ENCODE measurements at places on chromosomes 11 and 22.

- no peak for DNase-seq
Observed at GRCh38 chr11:65307298-65308229, 7.1 kb upstream of the CDC42EP2 start.

DNA sequence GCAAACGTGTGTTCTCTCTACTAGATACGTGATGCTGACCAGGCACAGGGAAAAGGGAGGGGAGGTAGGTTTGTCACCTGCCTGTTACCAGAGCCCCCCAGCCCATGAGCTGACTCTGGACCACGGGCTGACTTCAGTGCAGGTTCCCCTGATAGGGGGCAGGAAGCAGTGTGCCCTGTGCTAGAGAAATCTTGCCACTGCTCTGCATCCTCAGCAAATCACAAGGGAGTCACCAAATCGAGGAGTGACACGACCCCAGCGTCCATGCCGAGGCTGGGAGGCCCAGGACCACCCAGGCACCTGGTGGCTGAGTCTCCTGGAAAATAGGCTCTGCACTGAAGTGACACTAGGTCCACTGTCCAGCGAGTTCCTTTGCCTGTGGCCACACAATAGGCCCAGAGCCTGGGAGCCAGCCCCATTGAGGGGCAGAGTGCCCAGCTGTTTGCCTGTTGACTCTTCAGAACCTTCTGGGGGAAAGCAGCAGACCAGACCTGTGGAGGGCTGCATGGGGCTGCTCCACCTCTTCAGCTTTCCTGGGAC lies 99.3 kb downstream of the CTTN start:
- DNase-seq, result no peak

GRCh38 chr11:71342116-71342515 lies 89.7 kb upstream of the SHANK2 start:
- DNase-seq, result no peak

DNA sequence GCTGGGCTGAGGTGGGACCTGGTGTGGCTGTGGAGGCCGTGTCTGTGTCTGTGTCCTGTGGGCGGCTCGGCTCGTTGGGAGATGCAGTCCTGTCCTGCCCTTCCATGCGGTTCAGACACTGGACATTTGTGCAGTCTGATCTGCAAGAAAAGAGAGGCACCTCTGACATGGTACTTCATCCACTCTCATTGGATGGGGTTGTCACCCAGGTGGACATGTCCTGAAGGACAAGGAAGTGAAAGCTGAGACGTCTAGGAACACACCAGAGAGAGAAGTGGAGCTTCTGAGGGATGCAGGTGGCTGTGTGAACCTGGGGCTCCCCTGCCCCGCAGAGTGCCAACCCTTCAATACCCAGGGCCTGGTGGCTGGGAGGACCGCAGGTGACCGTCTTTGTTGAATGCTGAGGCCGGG lies 18.4 kb downstream of the TBX1 start:
- no peak for DNase-seq

DNA sequence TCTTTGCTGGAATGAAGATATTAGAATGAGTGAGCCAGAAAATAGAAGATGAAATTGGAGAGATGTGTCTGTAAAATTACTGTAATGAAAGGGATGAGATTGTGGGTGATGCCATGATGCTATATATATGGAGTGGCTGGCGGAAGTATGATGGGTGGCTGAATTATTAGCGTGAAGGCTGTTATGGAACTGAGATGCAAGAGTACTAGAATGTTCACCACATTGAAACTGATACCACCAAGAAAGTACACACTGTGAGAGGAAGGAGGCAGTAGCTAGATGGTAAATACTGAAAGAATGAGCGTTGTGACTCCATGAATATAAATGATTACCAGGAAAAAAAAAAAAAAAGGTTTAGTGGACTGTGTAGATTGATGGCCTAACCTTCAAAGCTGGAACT lies 411.9 kb downstream of the CNTN5 start:
- DNase-seq, result no peak

- no peak for DNase-seq
Observed at GRCh38 chr11:33642461-33643166, 58.0 kb downstream of the C11orf91 start.

All from stimulated activated CD4-positive, alpha-beta T cell treated with anti-CD3 and anti-CD28 coated beads, TNF-alpha, amount 100 ng/mL, for 24 hours (primary cell).